Esophagus squamous epithelium (tissue), 5 donors: ENCODE measurements at places on chromosomes 7 and 10.
A peak's percentile ranks its signal among the peaks of the same experiment; 100 is the strongest.

GRCh38 chr10:119364645-119365600 is 157.6 kb downstream of the GRK5 start:
- DNase-seq, result no peak

- DNase-seq, result no peak
Observed at GRCh38 chr10:120613180-120613579, 156.2 kb downstream of the PLPP4 start.

DNA sequence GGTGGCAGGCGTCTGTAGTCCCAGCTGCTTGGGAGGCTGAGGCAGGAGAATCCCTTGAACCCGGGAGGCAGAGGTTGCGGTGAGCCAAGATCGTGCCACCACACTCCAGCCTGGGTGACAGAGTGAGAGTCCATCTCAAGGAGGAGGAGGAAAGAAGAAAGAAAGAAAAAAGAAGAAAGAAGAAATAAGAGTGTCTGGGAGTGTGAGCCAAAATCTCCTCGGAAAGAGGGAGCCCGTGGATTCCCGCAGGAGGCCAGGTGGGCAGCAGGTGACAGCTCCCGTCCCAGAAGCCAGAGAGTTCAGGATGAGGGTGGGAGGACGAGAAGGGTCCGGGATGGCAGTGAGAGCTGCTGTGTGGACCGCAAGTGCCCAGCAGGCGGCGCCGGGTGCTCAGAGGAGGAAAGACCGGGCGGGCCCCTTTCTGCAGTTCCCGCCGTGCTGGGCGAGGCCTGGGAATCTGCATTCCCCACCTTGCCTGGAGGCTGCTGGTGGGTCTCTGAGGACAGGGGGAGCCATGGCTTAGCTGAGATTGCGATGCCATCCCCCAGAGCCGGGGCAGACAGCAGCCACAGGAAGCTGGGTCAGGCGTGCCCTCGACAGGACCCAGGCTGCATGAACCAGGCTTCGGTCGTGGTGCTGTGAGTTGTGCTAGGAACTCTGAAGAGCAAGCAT is 17.1 kb upstream of the AMZ1 start:
- DNase-seq, result peak; percentile 16

- no peak for DNase-seq
Observed at GRCh38 chr10:47378183-47378510, 5.9 kb downstream of the ZNF488 start.
